ENCODE measurements at places on chromosomes 16 and 17. TPM values are rescaled to one million over a fixed set of nuclear protein-coding genes. Genes with fewer than 3 reads are reported as not detected.

WSCD1 gene
- total RNA-seq = 0.23 TPM

TBC1D3C gene
- not detected for total RNA-seq

- H3K27me3 ChIP-seq = no peaks in the 10 kb centered on the region
- H3K36me3 ChIP-seq = no peaks in the 10 kb centered on the region
- no peak overlapping the region for H3K4me3 ChIP-seq
- peaks cover 1% of the 10 kb centered on the region for H3K4me1 ChIP-seq
- DNase-seq = no peak
Measured at GRCh38 chr17:19018600-19018950, 14.0 kb upstream of the FAM83G start.

DNA sequence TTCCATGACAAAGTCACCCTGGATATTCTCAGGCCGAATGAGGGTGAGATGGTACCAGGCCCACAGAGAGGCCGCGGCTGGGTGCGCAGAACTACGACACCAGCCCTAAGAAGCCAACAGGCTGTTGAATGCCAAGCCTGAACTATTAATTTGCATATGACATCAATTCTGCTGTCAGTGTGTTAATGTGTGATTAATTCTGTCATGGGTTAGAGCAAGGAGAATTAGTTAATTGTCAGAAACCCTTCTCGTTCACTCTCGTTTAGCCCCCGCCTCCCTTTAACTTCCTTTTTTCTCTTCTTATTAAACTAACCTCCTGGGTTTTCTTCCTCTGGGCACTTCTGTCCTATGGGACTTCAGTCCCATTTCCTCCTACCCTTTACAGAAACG, 123.4 kb downstream of the ZFHX3 start:
- peaks cover 9% of the 10 kb centered on the region for H3K36me3 ChIP-seq
- H3K27ac ChIP-seq = no peak overlapping the region
- H3K4me3 ChIP-seq = no peak overlapping the region

GRCh38 chr17:5069724-5070123, 8.5 kb upstream of the ZFP3 start:
- no peak overlapping the region for H3K27ac ChIP-seq
- peaks cover 1% of the 10 kb centered on the region for H3K36me3 ChIP-seq
- H3K4me3 ChIP-seq = no peak overlapping the region
- no peak for DNase-seq
- no peaks in the 10 kb centered on the region for H3K4me1 ChIP-seq
